ENCODE measurements at places on chromosomes 4 and X. TPM values are rescaled to one million over a fixed set of nuclear protein-coding genes. Genes with fewer than 3 reads are reported as not detected.
A peak's percentile ranks its signal among the peaks of the same experiment; 100 is the strongest.

- no peak for DNase-seq
- H3K36me3 ChIP-seq, result no peaks in the 10 kb centered on the region
- no peaks in the 10 kb centered on the region for H3K4me1 ChIP-seq
Measured at GRCh38 chr4:183860119-183860518, 45.0 kb upstream of the STOX2 start.

GRCh38 chrX:40394302-40394701, 186.5 kb upstream of the ATP6AP2 start:
- H3K27me3 ChIP-seq, result no peaks in the 10 kb centered on the region
- H3K36me3 ChIP-seq, result no peaks in the 10 kb centered on the region
- H3K4me3 ChIP-seq, result no peak overlapping the region
- DNase-seq, result no peak

The DAPP1 gene
- 20.9 TPM for total RNA-seq

The INTU gene
- total RNA-seq, result 0.13 TPM

DNA sequence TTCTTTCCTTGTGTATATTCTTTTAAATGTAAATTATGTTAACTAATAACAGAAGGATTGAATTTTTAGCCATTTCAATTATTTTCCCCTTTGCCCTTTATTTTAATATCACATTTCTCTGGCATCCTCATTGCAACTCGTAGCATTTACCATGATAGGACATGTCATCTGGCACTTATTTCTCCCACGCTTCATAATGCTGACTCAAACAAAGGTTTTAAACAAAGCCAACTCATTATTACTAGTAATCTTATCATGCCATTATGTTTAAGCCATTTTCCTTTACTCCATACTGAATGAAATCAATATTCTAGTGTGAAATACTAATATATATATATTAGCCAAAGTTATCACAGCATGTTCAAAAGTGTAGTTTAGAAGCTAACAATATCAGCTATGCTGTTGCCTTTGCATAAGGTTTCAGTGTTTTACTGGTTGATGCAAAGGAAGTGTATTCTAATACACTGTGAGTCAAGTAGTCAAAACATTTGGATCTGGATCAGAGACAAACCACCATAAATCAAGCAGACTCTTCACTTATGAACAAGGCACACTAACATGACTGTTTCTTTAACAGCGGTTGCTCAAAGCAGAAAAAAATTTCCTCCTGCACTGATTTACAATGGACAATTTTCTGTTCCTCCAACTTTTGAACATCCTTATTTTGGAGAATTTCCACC, 281.6 kb downstream of the SLC7A11 start:
- H3K36me3 ChIP-seq, result no peaks in the 10 kb centered on the region
- H3K27ac ChIP-seq, result no peak overlapping the region
- no peak for DNase-seq
- H3K4me3 ChIP-seq, result no peak overlapping the region

The AFF1 gene
- 29.7 TPM for total RNA-seq

The PNMA5 gene
- not detected for total RNA-seq

DNA sequence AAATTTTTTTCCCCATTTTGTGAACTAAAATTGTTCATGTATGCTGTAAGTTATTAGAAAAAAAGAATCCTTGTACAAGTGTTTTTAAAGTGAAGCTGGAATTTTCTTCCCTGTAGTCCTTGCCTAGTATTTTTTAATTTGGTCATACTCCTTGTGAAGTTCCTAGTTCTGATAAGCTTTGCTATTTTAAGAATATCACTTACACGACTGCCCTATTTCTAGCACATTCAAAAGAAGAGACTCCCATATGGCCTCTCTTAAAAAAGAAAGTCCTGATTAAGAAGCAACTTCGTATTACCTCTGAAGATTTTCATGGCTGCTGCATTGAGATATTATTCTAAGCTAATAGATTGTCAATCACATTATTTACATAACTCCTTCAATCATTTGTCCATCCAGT, 87.2 kb downstream of the KLHL8 start:
- peaks cover 23% of the 10 kb centered on the region for H3K36me3 ChIP-seq
- H3K4me3 ChIP-seq, result no peak overlapping the region

GRCh38 chrX:44795945-44796450, 47.8 kb upstream of the DUSP21 start:
- H3K4me3 ChIP-seq, result no peak overlapping the region
- no peak overlapping the region for H3K27ac ChIP-seq
- no peaks in the 10 kb centered on the region for H3K27me3 ChIP-seq
- H3K4me1 ChIP-seq, result no peaks in the 10 kb centered on the region
- H3K36me3 ChIP-seq, result no peaks in the 10 kb centered on the region

The TRIM61 gene
- total RNA-seq, result 3.3 TPM

DNA sequence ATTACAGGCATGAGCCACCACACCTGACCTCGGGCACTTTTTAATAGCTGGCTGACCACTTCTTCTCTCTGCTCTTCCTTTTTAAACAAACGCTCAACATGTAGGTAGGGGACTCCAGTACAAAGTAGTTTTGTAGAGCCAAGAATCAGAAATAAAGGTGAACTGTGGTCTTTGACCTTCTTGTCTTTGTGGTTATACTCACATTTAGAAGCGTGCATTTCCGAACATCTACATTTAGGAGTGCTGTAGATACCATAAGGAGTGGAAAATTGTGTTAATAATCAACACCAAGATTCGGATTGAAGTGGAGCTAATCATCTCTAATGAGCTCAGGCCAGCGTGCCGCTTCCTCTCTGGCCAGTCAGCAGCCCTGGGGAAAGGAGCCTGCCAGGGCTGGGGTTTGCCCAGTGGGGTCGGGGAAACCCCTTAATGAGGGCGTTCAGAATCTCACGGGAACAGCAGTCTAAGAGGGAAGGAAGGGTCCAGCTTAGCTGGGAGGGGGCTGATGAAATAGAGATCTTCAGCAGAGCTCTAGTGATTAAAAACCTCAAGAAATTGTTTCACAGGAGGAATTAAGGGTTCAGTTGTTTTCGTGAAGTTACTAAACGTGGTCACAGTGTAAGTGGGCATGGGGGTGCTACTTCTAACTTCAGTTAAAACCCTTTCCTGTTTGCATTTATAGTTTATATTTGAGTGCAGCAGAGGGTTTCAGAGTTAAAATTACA, 81.2 kb downstream of the GAB1 start:
- no peak for DNase-seq
- no peaks in the 10 kb centered on the region for H3K4me1 ChIP-seq
- no peaks in the 10 kb centered on the region for H3K27me3 ChIP-seq
- no peak overlapping the region for H3K4me3 ChIP-seq
- H3K36me3 ChIP-seq, result no peaks in the 10 kb centered on the region

The AMOT gene
- 1.4 TPM for total RNA-seq

DNA sequence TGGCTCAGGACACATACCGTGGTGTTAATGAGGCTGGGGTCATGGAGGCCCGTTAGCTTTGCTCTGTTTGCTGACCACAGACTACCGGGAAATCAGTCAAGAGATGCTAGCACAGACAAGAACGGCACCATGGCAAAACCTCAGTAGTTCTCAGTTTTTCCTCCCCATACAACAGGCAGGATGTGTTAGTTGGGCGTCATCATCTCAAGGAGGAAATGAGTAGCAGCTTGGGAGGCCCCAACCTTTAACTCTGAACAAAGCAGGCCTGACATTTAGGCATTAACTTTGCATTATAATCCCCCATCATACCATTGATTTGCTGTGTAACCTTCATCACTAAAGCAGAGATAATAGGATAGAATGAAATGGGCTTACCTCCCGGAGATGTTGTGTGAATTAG, 714.2 kb downstream of the RPA4 start:
- no peak overlapping the region for H3K4me3 ChIP-seq
- no peaks in the 10 kb centered on the region for H3K36me3 ChIP-seq
- H3K4me1 ChIP-seq, result no peaks in the 10 kb centered on the region
- no peaks in the 10 kb centered on the region for H3K27me3 ChIP-seq
- H3K27ac ChIP-seq, result no peak overlapping the region

The VCX3A gene
- total RNA-seq, result not detected

GRCh38 chrX:75746891-75747639, 38.0 kb downstream of the MAGEE2 start:
- H3K27ac ChIP-seq, result no peak overlapping the region
- H3K4me1 ChIP-seq, result peaks cover 10% of the 10 kb centered on the region
- H3K36me3 ChIP-seq, result no peaks in the 10 kb centered on the region
- H3K4me3 ChIP-seq, result peak overlapping the region; percentile 51
- DNase-seq, result peak; percentile 3
- no peaks in the 10 kb centered on the region for H3K27me3 ChIP-seq

The PNMA6F gene
- not detected for total RNA-seq

The TLR2 gene
- 0.53 TPM for total RNA-seq

The EOLA2 gene
- 66.1 TPM for total RNA-seq

DNA sequence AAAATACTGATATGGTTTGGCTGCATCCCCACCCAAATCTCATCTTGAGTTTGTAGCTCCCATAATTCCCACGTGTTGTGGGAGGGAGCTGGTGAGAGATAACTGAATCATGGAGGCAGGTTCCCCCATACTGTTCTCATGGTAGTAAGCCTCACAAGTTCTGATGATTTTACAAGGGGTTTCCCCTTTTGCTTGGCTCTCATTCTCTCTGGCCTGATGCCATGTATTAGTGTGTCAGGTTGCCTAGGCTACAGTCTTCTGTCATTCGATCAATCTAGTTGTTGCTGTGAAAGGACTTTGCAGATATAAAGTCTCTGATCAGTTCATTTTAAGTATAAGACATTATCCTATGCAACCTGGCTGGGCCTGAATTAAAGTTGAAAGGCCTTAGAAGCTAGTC, 209.3 kb upstream of the MAOA start:
- no peak overlapping the region for H3K27ac ChIP-seq
- no peaks in the 10 kb centered on the region for H3K27me3 ChIP-seq
- H3K4me1 ChIP-seq, result no peaks in the 10 kb centered on the region
- DNase-seq, result no peak
- no peaks in the 10 kb centered on the region for H3K36me3 ChIP-seq

GRCh38 chr4:153026591-153027346, 90.6 kb downstream of the FHDC1 start:
- no peaks in the 10 kb centered on the region for H3K36me3 ChIP-seq
- DNase-seq, result no peak
- H3K4me1 ChIP-seq, result no peaks in the 10 kb centered on the region
- H3K27ac ChIP-seq, result no peak overlapping the region

The FHIP1A gene
- 0.15 TPM for total RNA-seq

DNA sequence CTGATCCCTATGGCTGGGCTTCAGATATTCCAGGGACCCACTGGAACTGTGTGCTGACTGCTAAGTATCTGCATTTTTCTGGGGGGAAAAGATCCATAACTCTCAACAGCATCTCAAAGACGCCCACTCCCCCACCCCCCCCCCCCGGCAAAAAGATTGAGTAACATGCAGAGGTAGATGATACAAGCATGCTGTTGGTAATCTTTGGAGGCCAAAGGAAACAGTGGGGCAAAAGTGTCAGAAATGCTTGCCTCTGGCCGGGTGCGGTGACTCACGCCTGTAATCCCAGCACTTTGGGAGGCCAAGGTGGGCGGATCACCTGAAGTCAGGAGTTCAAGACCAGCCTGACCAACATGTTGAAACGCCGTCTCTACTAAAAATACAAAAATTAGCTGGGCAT, 12.2 kb downstream of the XPNPEP2 start:
- H3K4me1 ChIP-seq, result peaks cover 20% of the 10 kb centered on the region
- no peak for DNase-seq
- no peak overlapping the region for H3K27ac ChIP-seq
- no peaks in the 10 kb centered on the region for H3K36me3 ChIP-seq

DNA sequence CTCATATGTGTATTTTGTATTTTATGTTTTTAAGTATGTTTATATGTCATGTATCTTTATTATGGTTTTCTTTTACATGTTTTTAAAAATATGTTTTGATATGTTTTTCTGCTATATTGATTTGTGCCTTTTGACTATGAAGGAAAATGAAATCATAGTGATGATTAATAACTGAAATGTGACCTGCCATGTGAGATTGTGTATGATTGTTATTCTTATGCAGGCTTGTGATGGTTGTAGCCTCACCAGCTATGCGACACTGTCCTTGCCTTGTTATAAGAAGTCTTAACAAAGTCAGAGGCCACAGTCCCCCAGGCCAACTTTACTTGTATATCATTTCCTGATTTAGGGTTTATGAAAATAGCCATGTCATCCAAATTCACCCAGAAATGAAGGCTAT, 83.2 kb downstream of the TMEM131L start:
- no peak for DNase-seq
- peaks cover 9% of the 10 kb centered on the region for H3K4me1 ChIP-seq
- H3K4me3 ChIP-seq, result no peak overlapping the region
- H3K27ac ChIP-seq, result no peak overlapping the region

Data from CD8-positive, alpha-beta memory T cell (primary cell).